Airway epithelial cell (primary cell): ENCODE measurements at places on chromosomes 5 and 9. TPM values are rescaled to one million over a fixed set of nuclear protein-coding genes. Genes with fewer than 3 reads are reported as not detected.

The CKMT2 gene
- not detected in 2 replicates for total RNA-seq

The ZNF782 gene
- 2.3 and 12.6 TPM in 2 replicates for total RNA-seq

The SNCB gene
- 0.14 and 1.0 TPM in 2 replicates for total RNA-seq

The NUP188 gene
- total RNA-seq, result 60.2 and 64.0 TPM in 2 replicates

The CSF1R gene
- 0.09 TPM in 1 of 2 replicates, not detected in the other for total RNA-seq

The TPD52L3 gene
- not detected in 2 replicates for total RNA-seq

The NME5 gene
- total RNA-seq, result 1.2 and 2.8 TPM in 2 replicates

The ACER2 gene
- total RNA-seq, result 4.3 and 6.2 TPM in 2 replicates

The CLIC3 gene
- 179 and 203 TPM in 2 replicates for total RNA-seq

The TMC1 gene
- total RNA-seq, result 0.14 TPM in 1 of 2 replicates, not detected in the other

The PCDHGA7 gene
- 0.92 and 1.2 TPM in 2 replicates for total RNA-seq

The DRD1 gene
- total RNA-seq, result not detected in 2 replicates

The LCN12 gene
- not detected in 2 replicates for total RNA-seq

The GDNF gene
- not detected in 2 replicates for total RNA-seq

The CD72 gene
- 0.56 TPM in 1 of 2 replicates, not detected in the other for total RNA-seq

The PKD2L2 gene
- not detected in 2 replicates for total RNA-seq

The MCC gene
- 36.5 and 38.8 TPM in 2 replicates for total RNA-seq

The PCAT7 gene
- not detected in 2 replicates for total RNA-seq

The GABRB2 gene
- not detected in 2 replicates for total RNA-seq

The CNTNAP3B gene
- 2.3 and 3.7 TPM in 2 replicates for total RNA-seq

The IRGM gene
- total RNA-seq, result not detected in 2 replicates

The MORN5 gene
- total RNA-seq, result not detected in 2 replicates

The SPINK13 gene
- total RNA-seq, result not detected in 2 replicates

The OLFM1 gene
- total RNA-seq, result not detected in 2 replicates

The SV2C gene
- total RNA-seq, result 0.14 TPM in 1 of 2 replicates, not detected in the other

The TAF1L gene
- not detected in 2 replicates for total RNA-seq

The PAPPA gene
- 0.74 and 1.3 TPM in 2 replicates for total RNA-seq

The SHISAL2B gene
- total RNA-seq, result not detected in 2 replicates

The KLHL3 gene
- 0.79 and 1.6 TPM in 2 replicates for total RNA-seq

The C9orf153 gene
- not detected in 2 replicates for total RNA-seq

The GCNT4 gene
- 1.3 and 3.1 TPM in 2 replicates for total RNA-seq

The CHSY3 gene
- total RNA-seq, result 0.56 and 0.65 TPM in 2 replicates

The NFIB gene
- 16.4 and 20.5 TPM in 2 replicates for total RNA-seq

The SLC27A6 gene
- 0.35 TPM in 1 of 2 replicates, not detected in the other for total RNA-seq

The MAMDC2 gene
- total RNA-seq, result 0.93 and 1.8 TPM in 2 replicates

The SELENOP gene
- 3.2 and 6.7 TPM in 2 replicates for total RNA-seq

The TMEM174 gene
- not detected in 2 replicates for total RNA-seq

The TXNDC8 gene
- not detected in 2 replicates for total RNA-seq

The SLC4A9 gene
- total RNA-seq, result not detected in 2 replicates

The TCF7 gene
- 0.74 and 0.85 TPM in 2 replicates for total RNA-seq

The IQGAP2 gene
- not detected in 2 replicates for total RNA-seq

The CDX1 gene
- total RNA-seq, result not detected in 2 replicates
